ENCODE measurements at places on chromosomes 12 and 14.

GRCh38 chr14:56808383-56809269, 1.7 kb downstream of the OTX2 start:
- no peak for DNase-seq

DNA sequence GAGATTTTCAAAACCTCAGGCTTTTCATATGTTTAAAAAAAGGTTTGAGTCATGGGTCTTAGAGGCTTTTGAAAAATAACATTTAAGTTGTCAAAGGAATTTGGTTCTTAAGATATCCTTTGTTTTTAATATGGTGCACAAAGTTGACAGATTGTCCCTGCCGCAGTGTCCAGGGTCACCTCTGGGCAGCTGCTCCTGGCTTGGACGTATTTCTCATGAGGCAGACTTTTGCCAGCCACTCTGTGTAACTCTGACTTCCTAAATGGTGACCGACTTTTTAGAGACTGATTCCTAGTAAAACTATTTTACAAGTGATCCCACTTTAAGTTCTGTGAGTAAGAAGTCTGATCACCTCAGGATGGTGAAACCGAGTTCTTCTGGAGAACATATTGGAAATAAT, 27.5 kb downstream of the XRCC3 start:
- no peak for DNase-seq

- DNase-seq, result no peak
These were observed 11.8 kb downstream of the PDE1B start for GRCh38 chr12:54561164-54561563.

- no peak for DNase-seq
These were observed 39.8 kb downstream of the PRIMA1 start for GRCh38 chr14:93748208-93749075.

GRCh38 chr14:54343272-54344121, 53.3 kb upstream of the CDKN3 start:
- DNase-seq, result no peak

- no peak for DNase-seq
These were observed 123.0 kb downstream of the RPS29 start for GRCh38 chr14:49463146-49463545.

- no peak for DNase-seq
These were observed 58.1 kb downstream of the SPTB start for GRCh38 chr14:64821651-64822050.

- DNase-seq, result no peak
These were observed 338.4 kb downstream of the FUT8 start for GRCh38 chr14:65750906-65751305.

DNA sequence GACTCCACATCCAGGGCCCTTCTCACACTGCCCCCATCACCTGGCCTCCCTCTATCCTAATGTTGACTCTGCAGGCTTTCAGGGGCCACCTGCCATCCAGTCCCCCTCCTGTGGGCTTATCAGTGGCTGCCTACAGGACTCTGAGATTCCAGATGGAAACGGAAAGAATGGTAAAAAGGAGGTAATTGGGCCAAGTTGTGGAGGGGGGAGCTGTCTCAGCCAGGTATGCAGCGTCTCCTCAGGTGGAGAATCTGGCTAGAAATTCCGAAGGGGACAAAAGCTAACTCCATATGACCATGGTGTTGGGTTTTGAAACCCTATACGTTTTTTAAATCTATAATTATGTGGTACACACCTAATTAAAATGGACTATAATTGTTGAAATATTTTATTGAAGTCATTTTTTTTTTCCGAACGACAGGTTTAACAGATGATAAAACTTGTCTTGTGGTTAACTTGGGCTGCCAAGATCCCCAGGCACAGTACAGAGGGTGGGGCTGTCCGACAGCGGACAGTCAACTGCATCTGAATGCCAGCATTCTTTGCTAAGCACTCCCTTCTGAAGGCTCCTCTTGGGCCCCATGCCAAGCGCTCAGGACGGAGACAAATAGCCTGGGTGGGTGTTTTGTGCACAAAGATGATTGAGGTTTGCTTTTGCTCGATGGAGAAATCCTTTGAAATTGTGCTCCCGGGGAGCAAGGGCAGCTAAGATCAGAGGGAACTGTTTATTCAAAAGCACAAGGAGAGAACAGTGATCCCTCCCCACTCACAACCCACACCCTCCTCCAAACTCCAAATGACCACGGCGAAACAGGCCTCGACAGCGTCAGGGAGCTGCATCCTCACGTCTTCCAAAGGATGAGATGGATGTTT, 365.6 kb downstream of the BCL11B start:
- no peak for DNase-seq

DNA sequence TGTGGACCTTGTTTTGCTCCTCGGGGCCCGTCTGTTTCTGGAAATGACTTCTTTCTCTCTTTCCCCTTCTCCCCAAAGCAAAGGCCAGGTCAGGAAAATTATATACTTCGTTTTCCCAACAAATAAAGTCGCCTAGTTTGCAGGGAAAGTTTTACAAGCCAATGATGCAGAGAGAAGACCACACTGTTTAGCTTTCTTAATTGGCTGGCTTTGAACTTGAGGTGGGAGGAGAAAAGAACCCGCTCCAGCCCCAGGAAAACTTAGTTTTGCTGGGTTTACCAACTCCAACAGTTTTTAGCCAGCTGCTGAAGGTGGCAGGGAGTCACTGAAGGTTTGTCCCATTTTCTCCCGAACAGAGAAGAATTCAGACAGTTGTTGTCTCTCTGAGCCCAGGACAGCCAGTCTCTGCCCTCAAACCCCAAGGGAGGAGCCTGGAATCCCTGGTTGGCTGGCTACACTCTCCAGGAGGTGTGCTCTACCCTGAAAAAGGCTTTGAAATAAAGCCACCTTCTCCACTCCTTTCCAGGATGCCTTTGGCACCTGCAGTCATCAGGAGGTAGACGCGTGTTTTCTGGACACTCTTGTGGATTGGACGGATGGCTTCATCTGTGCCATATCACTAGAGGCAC, 24.8 kb downstream of the BCL11B start:
- no peak for DNase-seq

- DNase-seq, result no peak
These were observed 92.0 kb downstream of the IRF2BPL start for GRCh38 chr14:76936483-76936882.

DNA sequence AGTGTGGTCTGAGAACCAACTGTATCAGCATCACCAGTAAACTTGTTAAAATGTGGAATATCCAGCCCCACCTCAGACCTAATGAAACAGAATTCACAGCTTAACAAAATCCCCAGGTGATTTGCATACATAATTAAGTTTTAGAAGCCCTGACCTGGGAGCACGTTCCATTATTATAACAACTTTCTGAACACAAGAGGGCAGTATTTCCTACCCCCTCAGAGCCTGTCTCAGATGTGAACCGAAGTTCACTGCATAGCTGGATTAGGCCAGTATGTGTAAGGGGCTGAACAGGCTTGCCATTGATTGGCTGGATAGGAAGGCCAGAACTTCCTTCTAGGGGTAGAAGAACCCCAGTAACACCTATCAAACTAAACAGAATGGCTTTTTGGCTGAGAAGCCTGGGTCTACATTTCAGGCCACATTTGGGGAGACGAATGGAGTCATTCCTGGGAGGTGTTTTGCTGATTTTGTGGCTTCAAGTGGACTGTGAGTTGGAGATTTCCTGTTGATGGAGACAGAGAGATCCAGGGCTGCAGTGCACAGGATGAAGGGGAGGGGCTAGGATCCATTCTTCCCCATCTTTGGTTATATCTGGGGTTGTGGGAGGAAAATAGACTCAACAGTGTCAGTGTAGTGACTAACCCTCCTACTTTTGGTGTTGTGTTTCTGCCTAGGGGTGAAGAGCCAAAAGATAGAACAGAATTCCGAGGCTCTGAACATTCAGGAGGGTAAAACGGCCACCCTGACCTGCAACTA, 94.7 kb upstream of the OR4E1 start:
- DNase-seq, result no peak

DNA sequence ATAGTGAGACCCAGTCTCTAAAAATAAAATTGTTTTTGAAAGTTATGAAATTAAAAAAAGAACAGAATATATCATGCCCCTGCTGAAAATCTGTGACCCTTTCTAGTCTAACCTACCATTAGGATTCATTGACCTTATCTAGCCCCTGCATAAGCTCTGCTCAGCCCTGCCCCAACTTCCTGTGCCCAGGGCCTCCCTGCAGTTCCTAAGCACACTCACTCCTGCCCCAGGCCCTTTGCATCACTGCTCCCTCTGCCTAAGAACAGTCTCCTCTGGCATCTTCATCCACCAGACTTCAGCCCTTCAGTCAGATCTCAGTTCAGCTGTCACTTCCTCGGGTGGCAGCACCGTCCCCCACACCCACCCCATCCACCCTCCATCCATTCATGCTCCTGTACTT, 55.4 kb downstream of the SCARB1 start:
- DNase-seq, result no peak

GRCh38 chr12:123113026-123113425, 37.9 kb downstream of the PITPNM2 start:
- DNase-seq, result no peak

DNA sequence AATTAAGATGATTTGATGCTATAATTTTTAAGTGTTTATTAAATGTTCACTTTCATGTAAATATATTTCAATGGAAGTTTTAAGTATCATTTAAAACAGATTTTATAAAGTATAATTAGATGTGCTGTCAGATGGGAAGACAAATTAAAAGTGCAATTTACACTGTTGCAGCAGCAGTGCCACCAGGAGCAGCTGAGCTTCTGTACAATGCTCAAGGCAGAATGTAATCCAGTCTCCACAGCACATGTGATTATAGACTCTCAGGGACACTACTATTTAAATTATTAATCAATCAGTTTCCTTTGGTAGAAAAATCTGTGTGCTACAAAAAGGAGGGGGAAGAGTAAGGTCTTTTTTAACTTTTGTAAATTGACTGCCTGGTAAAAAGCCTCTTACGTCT, 285.7 kb upstream of the USP15 start:
- no peak for DNase-seq

- DNase-seq, result no peak
These were observed 2.4 kb downstream of the KRT73 start for GRCh38 chr12:52615912-52616311.

- no peak for DNase-seq
These were observed 10.0 kb downstream of the TUBA1B start for GRCh38 chr12:49121047-49121696.

GRCh38 chr12:18261273-18261672, at the start of gene PIK3C2G:
TSS of gene PIK3C2G (plus strand) at chr12:18261518. CDS start at chr12:18282082, 20,564 bp downstream.
- no peak for DNase-seq

- no peak for DNase-seq
These were observed 2.1 kb upstream of the PTPN6 start for GRCh38 chr12:6948873-6949594.

DNA sequence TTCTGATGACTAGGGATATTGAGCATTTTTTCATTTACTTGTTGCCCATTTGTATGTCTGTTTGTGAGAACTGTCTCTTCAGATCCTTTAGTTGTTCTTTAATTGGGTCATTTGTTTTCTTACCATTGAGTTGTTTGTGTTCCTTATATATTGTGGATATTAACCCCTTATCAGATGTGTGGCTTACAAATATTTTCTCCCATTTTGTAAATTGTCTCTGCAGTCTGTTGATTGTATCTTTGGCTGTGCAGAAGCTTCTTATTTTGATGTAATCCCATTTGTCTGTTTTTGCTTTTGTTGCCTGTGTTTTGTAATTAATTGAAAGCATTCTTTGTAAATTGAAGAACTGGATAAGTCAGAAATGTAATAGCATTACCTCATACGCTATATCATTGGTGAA, 459.1 kb upstream of the FOXG1 start:
- DNase-seq, result no peak

Data from CD4-positive, alpha-beta T cell (primary cell).